ENCODE measurements at places on chromosomes 2 and 18.

- no peak for DNase-seq
These were observed 145.2 kb downstream of the RAD51AP2 start for GRCh38 chr2:17373041-17373440.

- DNase-seq, result no peak
These were observed 446 bp downstream of the COPS9 start for GRCh38 chr2:240135706-240136012.

DNA sequence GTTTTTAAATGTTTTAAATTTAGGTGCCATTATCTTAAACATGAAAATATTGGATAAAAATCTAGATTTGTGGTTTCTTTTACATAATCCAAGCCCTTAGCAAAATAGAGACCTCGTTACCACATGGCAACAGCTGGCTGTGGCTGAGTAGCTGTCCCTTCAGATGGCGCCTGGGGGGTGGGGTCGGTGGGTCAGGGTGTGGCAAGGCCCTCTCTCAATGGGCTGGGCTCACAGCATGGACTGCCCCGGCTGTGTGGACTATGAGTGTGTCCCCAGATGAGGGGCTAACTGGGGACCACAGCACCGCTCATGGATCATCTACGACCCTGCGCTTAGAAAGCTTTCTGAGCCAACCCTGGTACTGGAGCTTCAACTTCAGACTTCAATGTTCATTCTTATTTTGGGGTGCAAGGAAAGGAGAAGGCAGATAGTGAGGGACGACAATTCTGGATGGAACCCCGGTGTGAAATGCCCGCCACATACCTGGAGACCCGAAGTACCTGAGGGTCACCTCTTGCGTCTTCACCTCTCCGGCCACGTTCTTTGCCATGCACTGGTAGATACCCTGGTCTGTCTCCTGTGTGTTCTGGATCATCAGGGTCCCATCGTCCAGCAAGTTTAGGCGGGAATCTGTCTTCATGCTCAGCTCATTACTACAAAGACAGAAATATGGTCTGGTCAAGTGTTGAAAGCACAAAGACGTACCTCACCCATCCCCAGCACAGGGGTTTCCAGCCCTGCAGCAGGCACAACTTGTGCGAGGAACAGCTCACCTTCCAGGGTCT lies 71.0 kb downstream of the PXDN start:
- DNase-seq, result no peak

- no peak for DNase-seq
These were observed 33.3 kb downstream of the BMP10 start for GRCh38 chr2:68837861-68838341.

- no peak for DNase-seq
These were observed 278.9 kb downstream of the ZNF516 start for GRCh38 chr18:76216096-76216495.

GRCh38 chr2:142734770-142735169 lies 142.7 kb upstream of the KYNU start:
- DNase-seq, result no peak

DNA sequence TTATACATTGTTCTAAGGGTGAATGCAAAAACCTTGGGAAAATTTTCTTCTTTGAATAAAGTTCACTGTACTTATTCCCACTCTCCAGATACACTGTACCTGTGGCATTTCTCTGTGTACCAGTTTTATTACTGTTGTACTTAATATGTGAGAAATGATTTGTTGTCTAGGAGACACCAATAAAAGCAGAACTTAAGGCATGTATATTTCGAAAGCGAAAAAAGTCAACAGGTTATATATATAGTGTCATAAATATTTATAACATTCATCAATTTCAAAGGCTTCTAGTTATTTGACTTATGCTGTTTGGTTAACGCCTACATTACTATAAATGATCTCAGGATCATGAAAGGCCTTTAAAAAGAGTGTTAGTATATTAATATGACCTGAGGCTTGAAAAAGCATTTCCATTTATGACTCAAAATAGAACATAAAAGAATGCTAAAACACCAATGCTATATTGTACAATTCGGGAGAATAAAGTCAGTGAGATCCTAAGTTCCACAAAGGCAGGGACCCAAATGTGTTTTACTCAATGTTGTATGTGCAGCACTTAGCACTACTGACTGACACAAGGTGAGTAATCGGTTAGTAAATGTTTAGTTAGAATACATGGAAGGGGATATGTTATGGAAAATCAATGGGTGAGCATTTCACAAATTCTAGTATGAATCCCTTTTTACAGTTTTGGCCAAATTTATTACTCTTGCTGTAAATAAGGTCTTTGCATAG lies 32.2 kb upstream of the HNRNPA3 start:
- DNase-seq, result no peak

DNA sequence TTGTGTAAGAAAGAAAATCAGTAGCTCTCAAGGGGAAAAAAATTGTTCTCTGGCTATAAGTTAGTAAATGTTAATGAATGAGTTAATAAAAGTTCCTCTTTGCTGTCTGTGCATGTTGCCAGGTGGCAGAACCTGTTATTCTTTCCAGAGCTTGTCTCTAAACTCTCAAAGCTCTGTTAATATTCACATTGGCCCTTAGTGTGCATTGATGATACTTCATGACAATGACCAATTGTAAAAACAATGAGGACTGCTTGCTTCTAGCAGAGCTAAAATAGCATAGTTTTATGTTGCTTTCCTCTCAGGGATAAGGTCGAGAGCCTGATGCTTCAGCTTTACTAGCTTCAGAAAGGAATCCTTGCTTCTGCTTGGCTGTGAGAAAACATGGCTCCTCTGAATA lies 91.5 kb downstream of the RAD51AP2 start:
- DNase-seq, result no peak

All from stimulated activated CD8-positive, alpha-beta memory T cell treated with anti-CD3 and anti-CD28 coated beads, Interleukin-15, amount 100 ng/mL, for 48 hours (primary cell).